ENCODE measurements at places on chromosomes 12 and 14.
A peak's percentile ranks its signal among the peaks of the same experiment; 100 is the strongest.

DNA sequence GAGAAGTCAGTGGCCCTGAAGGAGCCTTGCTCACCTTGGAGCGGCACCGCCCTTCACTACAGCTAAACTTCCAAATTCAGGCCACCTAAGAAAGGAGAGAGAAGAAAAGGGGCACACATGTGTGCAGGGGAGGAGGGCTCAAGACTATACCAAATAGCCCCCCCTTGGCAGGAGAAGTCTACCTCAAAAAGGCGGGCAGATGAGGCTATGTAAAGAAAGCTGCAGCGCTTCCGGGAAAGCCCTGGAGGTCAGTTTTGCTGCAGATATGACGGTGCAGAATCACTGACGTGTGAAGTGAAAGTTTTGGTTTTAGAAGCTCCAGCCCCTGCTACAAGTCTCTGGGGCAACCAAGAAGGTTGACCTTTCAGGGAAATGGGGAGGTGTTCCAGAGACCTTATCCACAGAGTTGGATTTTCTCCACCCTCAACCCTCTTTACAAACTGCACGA lies 48.2 kb upstream of the PNMA1 start:
- DNase-seq, result no peak

DNA sequence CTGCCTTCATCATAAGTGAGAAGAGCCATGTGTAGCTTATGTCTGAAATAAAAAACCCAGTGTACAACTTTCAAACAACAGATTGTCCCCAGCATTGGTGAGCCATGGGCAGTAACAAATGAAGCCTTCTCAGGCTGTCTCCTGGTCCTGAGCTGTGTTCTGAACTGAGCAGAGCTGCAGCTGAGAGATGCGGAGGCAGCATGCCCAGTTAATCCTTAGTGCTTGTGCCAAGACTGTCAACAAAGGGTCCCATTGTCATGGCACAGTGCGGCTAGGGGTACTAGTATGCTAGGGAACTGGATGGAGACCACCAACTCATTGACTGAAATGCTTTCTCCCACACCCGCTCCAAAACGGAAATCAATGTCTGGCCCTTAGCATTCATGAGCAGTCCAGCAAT lies 154.3 kb downstream of the RMST start:
- DNase-seq, result no peak

- peak; percentile 92 for DNase-seq
Measured at GRCh38 chr14:104932676-104933631, 8.3 kb downstream of the PLD4 start.

- DNase-seq, result peak; percentile 58
Measured at GRCh38 chr12:57171668-57172067, 24.2 kb upstream of the LRP1-AS start.

DNA sequence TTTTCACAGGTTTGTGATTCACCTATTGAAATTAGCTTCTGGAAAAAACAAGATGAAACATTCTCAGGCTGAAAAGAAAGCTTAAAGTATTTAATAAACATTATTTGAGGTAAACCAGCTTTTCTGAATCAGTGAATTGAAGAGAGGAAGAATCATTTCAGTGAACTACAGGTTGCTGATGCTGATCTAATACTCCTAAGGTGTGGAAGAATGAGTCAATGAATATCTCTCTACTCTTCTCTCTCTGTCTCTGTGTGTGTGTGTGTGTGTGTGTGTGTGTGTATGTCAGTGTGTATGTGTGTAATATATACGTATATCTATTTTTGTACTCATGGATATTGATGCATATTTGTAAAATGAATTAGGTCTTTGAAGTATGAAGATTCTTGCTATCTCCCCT lies 312.2 kb downstream of the SSPN start:
- no peak for DNase-seq

GRCh38 chr12:118874698-118875548 lies 106.4 kb upstream of the SRRM4 start:
- DNase-seq, result no peak

GRCh38 chr12:116370004-116370404 lies 92.5 kb upstream of the MED13L start:
- peak; percentile 79 for DNase-seq

GRCh38 chr12:2064071-2064507 lies 11.3 kb downstream of the CACNA1C start:
- DNase-seq, result peak; percentile 42

DNA sequence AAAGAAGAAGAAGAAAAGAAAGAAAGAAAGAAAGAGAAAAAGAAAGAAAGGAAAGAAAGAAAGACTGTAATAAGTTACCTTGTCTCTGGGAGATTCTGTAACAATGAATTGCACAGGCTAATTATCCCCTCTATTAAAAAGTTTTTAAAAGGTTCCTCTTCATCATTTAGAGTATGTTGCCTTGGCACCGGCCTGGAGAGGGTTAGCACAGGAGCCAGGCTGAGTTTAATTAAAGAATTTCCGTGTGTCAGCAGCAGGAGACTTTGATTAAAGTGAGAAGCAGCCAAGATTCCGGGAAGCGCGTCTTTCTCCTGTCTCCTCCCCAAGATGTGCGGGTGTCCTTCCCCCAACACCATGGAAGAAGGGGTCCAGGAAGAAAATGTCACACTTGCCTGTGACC lies 92.8 kb upstream of the ETV6 start:
- no peak for DNase-seq

GRCh38 chr14:49945448-49946319 lies 52.8 kb downstream of the ARF6 start:
- DNase-seq, result no peak

- DNase-seq, result peak; percentile 72
Measured at GRCh38 chr12:63064080-63064479, 86.9 kb downstream of the AVPR1A start.
